ENCODE measurements at places on chromosomes 4 and X.

GRCh38 chr4:43776371-43776770 is 672.2 kb downstream of the KCTD8 start:
- DNase-seq, result peak; percentile 10

GRCh38 chr4:133143775-133144430 is 5.2 kb upstream of the PCDH10 start:
- no peak for DNase-seq

- DNase-seq, result peak; percentile 37
Measured at GRCh38 chr4:47383829-47384427, 79.6 kb downstream of the COMMD8 start.

DNA sequence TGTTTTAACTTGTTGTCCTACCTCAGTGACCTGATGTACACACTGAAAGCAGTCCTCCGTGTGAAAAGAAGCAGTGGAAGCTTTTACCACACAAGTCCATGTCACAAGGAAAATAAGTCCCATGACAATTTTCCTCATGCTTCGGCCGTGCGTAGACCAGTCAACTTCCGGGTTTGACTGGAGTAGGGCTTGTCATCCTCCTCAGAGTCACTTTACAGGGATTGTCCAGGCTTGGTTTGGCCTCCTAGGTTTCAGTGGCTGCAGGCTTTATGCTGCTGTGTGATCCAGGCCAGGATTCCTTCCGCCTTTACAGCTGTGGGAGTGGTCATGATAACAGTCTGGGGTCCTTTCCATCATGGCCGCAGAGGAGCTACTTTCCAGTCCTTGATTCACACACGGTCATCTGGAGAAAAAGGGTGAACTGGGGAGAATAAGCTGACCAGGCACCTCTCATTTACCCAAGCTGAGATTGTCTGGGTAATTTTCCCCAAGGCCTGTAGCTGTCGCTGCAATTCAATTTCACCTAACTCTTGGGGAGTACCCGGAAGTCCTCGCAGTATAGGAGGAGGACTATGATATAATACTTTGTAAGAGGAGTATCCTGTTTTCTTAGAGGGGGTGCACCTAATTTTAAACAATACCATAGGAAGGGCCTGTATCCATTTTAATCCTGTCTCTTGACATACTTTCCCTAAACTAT is 206.1 kb upstream of the KLF8 start:
- DNase-seq, result no peak

DNA sequence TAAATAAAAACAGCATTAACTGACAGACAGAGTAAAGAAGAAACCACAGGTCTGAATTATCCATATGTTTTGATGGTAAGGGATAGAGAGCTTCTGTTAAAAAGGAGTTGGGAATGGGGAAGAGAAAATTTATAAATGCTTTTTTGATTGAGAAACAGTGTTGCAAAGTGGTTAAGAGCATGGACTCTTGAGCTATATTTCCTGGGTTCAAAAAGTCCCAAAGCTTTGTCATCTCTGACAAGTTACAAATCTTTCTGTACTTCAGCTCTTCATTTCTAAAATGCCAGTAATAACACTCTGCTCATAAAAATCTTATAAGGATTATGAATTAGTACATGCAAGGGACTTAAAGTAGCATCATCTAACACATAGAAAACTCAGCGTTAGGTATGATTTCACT is 62.2 kb downstream of the N4BP2 start:
- DNase-seq, result no peak

DNA sequence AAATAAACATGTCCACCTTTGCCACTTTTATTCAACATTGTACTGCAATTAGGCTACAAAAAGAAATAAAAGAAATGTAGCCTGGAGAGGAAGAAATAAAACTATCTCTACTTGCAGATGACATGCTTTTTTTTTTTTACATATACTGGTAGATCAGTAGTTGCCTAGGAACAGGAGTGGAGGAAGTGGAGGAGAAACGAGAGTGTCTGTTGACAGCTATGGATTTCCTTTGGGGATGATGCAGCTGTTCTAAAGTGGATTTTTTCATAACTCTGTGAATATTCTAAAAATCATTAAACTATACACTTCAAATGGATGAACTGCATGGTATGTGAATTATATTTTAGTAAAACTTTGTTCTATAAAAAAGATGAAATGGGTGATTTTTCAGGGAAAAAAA is 116.4 kb downstream of the ANAPC4 start:
- no peak for DNase-seq

DNA sequence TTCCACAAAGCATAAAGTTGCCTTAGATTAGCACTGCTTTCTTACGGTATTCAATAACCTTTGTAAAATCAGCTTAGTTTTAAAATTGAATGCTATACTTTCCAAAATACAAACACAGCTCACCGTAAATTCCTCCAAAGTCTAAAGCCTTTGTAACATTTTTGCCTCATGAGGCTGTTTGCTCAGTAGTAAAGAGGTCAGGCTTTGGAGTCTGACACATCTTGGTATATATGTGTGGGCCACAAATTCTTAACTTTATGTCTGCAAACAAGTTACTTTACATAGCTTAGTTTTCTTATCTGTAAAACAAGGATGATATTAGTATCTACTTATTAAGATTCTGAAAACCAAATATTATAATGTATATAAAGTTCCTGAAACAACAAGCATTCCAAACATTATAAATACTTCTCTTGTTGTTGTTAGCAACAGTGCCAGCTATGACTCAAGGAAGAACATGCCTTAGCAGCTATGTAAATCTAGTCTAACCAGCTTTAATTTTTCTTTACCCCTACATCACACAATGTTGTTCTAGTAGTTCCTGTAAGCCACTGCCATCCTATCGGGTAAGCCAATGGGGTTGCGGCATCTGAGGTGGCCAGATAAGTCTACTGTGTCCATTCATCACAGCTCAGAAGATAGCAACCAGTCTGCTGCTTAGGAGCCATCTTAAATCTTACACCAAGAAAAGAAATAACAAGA is 709.0 kb downstream of the KLHL13 start:
- peak; percentile 69 for DNase-seq

DNA sequence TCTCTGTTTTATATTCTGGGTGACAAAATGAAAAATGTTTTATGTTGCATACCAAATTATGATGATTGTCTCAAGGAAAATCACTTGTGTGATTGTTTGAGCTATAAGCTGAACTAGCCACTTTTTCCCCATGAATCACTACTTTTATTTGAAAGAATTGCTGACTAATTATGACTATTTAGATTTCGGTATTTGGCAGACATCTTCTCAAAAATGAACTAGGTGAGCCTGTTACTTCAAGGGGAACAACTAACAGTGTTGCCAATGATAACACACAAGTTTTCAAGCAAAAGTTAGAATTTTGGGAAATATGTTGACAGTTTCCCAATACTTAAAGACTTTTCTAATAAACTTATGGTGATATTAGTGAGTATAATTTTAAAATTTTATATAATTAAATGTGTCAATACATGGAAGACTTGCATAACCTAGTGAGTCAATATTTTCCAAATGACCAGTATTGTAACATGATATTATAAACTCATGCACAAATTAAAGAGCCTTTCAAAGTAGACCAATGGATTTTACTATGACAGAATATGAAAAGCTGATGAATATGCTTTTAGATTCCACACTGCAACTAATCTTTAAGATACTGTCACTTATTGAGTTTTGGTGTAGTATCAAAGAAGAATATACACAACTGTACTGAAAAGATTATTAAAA is 187.7 kb upstream of the GATB start:
- peak; percentile 86 for DNase-seq

DNA sequence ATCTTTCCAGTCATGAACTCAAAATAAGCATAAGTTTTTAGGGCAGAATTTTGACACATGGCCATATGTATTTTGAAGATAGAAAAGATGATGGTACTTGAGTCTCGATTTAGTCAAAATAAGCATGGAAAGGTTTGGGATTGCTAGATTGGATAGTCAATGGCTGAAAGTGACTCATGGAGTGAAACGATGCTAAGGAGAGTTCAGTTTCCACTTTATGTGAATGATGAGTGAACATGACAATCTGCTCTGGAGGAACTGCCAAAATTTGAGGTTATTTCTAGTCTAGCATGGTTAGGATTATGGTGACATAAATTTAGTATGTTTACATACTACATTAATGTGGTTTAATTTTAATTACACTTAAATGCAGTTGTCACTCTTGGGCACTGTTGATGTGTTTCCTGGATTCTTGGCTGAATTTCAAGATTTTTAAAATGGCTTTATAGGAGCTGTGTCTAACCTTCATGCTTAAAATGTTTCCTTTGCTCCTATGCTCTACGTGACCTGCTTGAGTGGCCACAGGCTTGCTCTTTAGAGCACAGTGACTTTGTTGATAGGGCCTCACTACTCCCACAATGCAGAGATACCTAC is 17.1 kb downstream of the DDX3X start:
- no peak for DNase-seq

DNA sequence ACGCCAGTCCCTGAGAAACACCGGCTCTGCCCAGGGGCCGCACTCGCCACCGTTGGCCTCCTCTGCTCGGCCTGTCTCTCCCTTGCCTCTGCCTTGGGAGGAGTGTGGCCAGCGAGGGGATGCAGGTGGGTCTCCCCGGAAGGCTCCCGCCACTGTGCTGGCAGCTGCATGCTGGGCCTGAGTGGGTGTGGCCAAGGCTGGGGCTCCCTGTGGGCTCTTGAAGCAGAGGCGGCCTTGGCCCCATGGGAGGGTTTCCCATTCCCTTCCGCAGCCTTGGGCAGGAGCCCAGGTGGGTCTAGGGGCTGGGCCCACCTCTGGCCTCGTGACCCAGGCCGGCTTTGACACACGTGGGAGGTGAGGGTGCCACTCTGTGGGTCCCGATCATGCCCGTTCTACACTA is 19.1 kb downstream of the FGFRL1 start:
- DNase-seq, result no peak

- DNase-seq, result no peak
Measured at GRCh38 chr4:27534488-27534887, 673.8 kb downstream of the STIM2 start.

DNA sequence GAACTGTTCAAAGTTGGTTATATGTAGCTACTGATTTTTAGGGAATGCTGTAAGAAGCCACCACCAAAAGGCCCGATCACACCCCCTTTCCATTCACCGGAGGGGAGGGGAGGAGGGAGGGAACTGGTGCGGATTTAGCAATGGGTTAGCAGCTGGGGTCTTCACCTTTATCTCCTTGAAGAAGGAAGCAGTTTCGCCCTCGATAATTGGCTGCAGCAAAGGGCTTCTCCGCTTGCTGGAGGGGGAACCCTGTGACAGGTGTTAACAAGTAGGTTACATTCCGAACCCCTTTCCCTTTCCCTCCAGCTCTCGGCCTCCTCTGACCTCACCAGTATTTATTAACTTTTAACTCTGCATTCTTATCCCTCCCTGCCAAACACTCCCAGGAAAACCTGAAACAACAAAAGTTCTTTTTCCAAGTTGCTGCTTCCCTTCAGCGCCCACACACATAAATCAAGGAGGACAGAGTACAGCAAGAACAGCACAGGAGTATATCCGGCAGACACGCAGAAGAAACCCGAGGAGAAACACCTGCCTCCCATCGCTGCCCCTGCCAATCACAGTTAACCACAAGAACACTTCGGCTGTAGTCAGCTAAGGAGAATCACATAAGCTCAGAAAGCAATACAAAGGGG is 39.8 kb upstream of the NAP1L5 start:
- DNase-seq, result peak; percentile 20

DNA sequence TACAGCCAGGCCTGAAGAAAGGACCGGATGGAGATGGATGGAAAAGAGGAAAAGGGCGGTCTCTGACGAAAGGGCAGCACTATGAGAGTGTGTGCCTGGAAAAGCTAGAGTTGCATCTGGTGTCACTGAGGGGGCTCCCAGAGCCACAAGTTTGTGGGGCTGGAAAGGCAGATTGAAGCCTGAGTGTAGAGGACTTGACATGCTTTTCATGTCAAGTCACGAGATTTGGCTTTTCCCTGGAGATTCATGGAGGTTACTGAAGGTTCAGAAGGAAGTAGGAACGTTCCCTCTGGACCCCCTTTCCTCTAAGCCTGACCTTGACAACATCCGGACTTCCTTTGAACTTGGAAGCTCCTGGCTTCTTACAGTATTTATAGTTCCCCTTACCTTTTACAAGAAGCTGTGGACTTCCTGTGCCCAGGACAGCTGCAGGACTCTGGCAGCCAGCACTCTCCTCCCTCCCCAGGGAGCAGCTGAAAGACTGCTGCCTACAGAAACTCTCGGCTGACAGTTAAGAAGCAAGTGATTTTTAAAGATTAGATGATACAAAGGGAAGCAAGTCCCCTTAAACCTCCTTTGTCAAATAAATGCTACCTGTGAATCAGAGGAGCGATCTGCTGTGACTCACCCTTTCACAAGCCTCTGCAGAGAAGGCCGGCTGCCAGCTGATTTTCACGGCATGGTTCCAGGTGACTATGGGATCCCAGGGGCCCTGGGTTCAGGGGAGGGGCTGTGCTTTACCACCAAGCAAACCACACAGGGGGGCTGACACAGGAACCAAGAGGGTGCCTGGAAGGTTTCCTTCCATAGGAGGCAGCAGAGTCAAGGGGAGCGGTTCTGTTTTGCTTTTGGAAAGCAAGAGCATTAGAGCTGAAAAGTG is 72.9 kb upstream of the STIM2 start:
- peak; percentile 92 for DNase-seq

GRCh38 chr4:158193171-158193749 is 17.0 kb upstream of the TMEM144 start:
- DNase-seq, result peak; percentile 42

DNA sequence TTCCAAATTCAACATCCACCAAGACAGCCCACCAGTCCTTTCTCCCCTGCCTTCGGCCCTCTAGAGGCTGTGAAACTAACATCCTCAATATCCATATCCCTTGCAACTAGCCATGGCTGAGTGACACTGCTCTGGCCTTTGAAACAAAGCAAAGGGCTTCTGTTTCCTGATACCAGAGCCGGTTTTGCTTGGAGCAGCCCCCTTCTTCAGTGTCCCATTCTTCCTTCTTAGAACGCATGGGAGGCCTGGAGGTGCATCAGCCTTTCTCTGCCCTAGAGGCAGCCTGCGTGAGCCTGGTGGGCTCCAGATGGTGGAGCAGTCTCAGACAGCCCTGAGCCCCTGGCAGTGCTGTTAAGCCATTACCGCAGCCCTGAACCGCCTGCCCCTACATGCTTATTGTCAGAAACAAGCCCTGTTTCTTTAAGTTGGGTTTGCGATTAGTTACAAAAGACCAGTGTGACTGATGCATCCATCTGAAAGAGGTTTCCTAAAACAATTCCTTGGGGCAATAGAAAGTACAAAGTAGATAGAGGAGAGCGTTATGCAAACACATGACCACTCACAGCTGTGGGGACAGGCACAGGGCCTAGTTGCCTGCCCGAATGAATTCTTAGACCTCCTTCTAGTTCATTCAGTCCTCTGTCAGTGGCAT is 74.1 kb downstream of the EVC start:
- peak; percentile 69 for DNase-seq

GRCh38 chr4:23814587-23814986 is 75.3 kb downstream of the PPARGC1A start:
- no peak for DNase-seq

DNA sequence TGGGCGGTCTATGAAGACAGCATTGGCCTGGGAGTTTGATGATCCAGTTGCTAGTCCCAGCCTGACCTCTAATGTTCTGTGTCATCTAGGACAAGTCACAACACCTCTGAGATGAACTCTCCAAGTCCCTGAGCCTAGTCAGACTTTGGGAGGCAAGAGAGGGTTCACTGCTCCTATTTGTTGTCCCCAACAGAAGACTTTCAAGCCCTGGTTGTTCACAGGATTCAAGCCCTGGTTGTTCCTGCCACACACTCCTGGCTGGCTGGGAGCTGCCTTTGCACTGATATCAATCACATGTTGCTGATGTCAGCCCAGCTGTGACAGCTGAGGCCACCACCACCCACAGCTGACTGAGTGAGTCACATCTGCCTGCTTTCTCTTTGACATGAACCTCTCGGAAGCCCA is 253.2 kb upstream of the RASGEF1B start:
- peak; percentile 40 for DNase-seq
